Tracheal epithelial cell (primary cell): ENCODE measurements at places on chromosomes 3 and 15. TPM values are rescaled to one million over a fixed set of nuclear protein-coding genes. Genes with fewer than 3 reads are reported as not detected.

LRRC31 gene
- total RNA-seq, result 0.24 TPM in 1 of 2 replicates, not detected in the other

DLL4 gene
- total RNA-seq, result under 0.01 TPM in 1 of 2 replicates, not detected in the other

FAIM gene
- 6.0 and 6.5 TPM in 2 replicates for total RNA-seq

AEN gene
- 36.7 and 55.9 TPM in 2 replicates for total RNA-seq

RAB5A gene
- 41.8 and 60.7 TPM in 2 replicates for total RNA-seq

LAMB2 gene
- 288 and 328 TPM in 2 replicates for total RNA-seq

CCR1 gene
- not detected in 2 replicates for total RNA-seq

GASK1A gene
- 0.48 and 2.6 TPM in 2 replicates for total RNA-seq

CLDN18 gene
- total RNA-seq, result not detected in 2 replicates

CHRNB4 gene
- not detected in 2 replicates for total RNA-seq

PSTPIP1 gene
- total RNA-seq, result 0.72 TPM in 1 of 2 replicates, not detected in the other

TMEM207 gene
- not detected in 2 replicates for total RNA-seq

GOLGA8G gene
- total RNA-seq, result under 0.01 TPM in 1 of 2 replicates, not detected in the other

FAM81A gene
- total RNA-seq, result 0.21 and 0.72 TPM in 2 replicates

CCR3 gene
- total RNA-seq, result not detected in 2 replicates

KIF7 gene
- total RNA-seq, result 1.2 and 1.7 TPM in 2 replicates
